ENCODE measurements at places on chromosomes 7 and 10.

- DNase-seq = no peak
These were observed 20.8 kb upstream of the ZNF800 start for GRCh38 chr7:127413326-127413725.

DNA sequence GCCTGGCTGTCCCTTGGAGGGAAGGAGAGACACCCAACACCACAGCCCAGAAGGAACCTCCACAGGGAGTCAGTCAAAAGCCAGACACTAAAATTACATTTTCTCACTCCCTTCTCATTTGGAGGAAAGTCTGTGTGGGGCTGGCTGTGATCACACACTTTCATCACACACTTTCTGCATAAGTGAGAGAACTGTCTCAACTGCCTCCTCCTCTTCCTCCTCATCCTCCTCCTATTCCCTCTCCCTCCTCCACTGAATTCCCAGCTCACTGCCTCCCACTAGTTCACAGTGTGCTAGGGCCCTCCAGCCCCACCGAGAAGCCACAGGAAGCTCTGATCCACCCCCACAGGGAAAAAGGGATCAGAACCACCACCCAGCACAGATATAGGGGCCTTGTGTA, 91.6 kb downstream of the KCNMA1 start:
- no peak for DNase-seq

- DNase-seq = no peak
These were observed 29.4 kb downstream of the PHTF2 start for GRCh38 chr7:77827999-77828398.

GRCh38 chr7:111162692-111163091, 71.8 kb downstream of the LRRN3 start:
- DNase-seq = no peak

- DNase-seq = no peak
These were observed 14.0 kb upstream of the GRIFIN start for GRCh38 chr7:2490181-2490651.

GRCh38 chr10:110296966-110297365, 7.8 kb downstream of the SMNDC1 start:
- DNase-seq = no peak

DNA sequence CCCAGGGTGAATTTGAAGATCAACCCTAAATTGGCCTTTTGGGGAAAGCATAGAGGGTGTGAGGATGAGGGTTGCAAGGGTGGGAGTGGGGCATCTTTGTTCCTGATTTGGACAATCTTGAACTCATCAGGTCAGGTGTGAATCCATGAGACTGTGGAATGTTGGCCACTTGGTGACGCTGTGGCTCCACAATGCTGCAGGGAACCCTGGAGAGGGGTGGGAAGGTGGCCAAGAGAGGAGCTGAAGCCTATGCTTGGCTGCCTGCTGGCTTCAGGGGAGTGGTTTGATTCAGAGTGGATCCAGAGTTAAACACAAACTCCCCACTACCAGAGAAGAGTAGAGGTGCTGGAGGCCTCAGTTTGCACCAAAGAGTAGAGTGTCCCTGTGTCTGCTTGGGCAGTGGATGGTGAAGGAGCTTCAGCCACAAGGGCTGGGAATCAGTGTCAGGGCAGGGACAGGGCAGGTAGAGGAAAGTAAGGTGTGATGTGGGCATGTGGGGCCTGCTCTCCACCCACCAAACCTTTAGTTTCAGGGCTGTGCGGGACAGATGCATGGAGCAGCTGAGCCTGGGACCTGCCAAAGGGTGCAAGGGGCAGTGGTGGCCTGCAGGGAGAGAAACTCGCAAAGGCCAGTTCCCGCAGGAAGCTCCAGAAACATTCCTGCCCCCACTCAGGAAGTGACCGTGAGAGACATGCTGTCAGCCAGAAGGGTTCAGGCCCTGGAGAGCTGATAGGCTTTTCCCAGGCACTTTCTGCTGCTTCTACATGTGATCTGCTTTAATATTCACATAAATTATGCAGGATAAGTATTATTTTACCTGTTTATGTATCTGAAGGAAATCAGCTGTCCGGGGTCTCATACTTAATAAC, 81.0 kb upstream of the PRSS58 start:
- DNase-seq = no peak

DNA sequence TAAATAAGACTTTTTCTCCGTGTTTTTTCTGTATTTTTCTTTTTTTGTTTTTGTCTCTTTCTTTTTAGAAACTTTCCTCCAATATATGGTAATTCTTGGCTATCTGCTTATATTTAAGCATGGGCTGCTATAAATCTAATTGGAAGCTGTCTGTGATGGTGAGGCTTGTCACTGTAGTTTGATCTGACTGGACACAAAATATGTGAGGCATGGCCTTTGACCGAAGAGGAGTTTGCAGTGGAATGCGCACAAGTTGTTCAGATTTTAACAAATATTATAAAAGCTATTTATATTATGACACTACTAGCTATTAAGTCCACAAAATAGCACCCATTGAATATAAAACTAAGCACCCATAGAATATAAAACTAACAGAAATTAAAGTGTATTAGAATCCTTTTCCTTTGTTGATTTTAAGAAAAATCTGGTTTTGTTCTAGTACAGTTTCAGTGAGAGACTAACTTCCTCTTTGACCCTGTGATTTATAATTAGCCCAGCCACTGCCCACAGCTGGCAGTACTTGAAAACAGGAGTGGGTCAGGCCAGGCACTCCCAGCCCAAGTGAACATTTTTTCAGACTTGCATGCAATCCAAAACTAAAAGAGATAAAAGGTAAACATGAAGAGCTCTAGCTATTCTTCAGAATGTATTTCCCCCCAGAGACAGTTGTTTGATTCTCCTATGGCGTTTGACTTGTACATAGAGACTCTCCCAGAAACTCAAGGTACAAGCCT, 69.9 kb upstream of the FGL2 start:
- DNase-seq = no peak

- DNase-seq = no peak
These were observed 716 bp downstream of the OGA start for GRCh38 chr10:101817337-101818118.

- no peak for DNase-seq
These were observed 82.2 kb upstream of the GPR22 start for GRCh38 chr7:107387573-107388219.

- DNase-seq = peak; percentile 94
These were observed 49.9 kb downstream of the PWWP2B start for GRCh38 chr10:132446661-132447445.

DNA sequence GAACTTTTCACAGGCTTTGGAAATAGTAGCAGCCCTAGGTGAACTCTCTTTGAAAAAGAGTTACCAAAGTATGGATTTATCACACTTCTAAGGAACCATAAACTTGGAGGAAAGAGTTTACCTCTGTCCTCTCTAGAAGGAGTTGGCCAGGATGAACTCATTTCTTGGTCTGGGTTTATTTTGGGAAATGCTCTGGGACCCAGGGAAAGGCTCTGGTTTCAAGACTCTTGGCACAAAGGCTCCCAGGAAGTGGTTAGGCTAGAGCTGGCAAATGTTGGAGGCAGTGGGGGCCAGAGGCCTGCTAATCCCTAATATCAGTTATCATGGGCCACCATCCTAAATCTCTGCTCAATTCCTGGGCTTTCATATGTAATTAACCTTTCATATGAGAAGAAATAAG, 36.3 kb upstream of the CDK6 start:
- DNase-seq = no peak

GRCh38 chr7:17369691-17370426, 71.4 kb downstream of the AHR start:
- DNase-seq = peak; percentile 96

DNA sequence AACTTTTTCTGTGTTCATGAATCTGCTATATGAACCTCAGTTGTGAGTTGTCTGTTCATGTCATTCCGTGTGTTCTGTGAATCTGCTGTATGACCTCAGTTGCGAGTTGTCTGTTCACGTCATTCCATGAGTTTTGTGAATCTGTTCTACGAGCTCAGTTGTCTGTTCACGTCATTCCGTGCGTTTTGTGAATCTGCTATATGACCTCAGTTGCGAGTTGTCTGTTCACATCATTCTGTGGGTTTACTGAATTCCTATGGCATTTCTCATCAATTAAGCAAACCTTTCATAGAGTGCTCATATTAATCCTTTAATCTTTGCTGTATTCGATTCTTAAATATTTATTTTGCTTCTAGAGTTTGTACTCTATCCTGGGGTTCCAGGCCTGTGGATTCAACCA, 150.6 kb downstream of the DIP2C start:
- no peak for DNase-seq

- DNase-seq = no peak
These were observed 104.2 kb downstream of the KIF20B start for GRCh38 chr10:89805599-89806013.

- DNase-seq = no peak
These were observed 56.4 kb downstream of the THNSL1 start for GRCh38 chr10:25072786-25073185.

DNA sequence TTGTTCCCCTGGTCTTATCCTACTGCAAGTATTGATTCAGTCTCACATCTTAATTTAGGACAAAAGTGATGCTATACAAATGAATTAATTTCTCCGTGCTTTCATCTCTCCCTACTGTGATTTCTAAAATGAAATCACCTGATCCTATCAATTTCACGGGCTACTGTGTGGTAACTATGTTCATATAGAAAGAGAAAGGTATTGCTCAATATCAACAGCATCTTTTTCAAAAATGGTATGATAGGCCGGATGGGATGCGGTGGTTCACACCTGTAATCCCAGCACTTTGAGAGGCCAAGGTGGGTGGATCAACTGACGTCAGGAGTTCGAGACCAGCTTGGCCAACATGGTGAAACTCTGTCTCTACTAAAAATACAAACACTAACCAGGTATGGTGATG, 71.2 kb downstream of the PIK3CG start:
- DNase-seq = no peak

DNA sequence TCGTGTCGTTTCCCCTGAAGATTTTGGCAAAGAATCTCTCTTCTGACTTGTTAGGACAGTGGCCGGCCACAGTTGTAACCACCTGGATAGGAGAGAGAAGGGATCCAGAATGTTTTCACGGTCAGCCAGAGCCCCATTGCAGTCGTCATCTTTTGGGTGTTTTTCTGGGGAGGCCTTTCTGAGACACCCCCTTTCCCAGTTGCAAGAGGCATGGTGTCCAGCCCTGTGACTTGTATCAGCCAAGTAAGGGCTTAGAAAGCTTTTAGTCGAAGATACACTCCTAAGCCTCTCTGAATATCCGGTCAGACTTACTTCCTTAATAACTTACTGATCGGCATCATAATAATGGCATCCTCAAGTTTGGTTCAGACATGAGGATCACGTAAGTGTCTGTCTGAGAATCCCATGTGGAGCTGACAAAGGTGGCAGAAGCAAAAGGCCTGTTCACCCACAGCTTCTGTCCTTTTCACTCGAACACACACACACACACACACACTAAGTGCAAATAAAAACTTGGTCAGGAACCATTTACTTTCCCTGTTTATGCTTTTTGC, 435.7 kb upstream of the GALNT17 start:
- DNase-seq = no peak

- DNase-seq = no peak
These were observed 101.8 kb upstream of the STRIP2 start for GRCh38 chr7:129332254-129333035.

GRCh38 chr7:71509381-71509780, 377.4 kb downstream of the GALNT17 start:
- no peak for DNase-seq
